Skin of body (tissue), 3 donors: ENCODE measurements at places on chromosomes 3 and 15. TPM values are rescaled to one million over a fixed set of nuclear protein-coding genes. Genes with fewer than 3 reads are reported as not detected.

Gene UROC1
- not detected for total RNA-seq

Gene TIMP4
- total RNA-seq, result 13.3 TPM

Gene CHST13
- 0.20 TPM for total RNA-seq

Gene TP63
- 86.9 TPM for total RNA-seq

Gene C3orf49
- not detected for total RNA-seq

Gene ARIH2
- 63.3 TPM for total RNA-seq

Gene RGMA
- total RNA-seq, result 10.4 TPM

Gene ARRDC4
- total RNA-seq, result 25.4 TPM

Gene SYNPR
- 0.20 TPM for total RNA-seq

Gene IL16
- 8.9 TPM for total RNA-seq

Gene CLCN2
- 5.3 TPM for total RNA-seq

Gene PRSS50
- total RNA-seq, result 0.89 TPM

Gene ARGFX
- total RNA-seq, result not detected

Gene CMTM8
- total RNA-seq, result 2.8 TPM

GRCh38 chr3:197501496-197501878, 54.3 kb downstream of the BDH1 start:
- DNase-seq, result no peak

GRCh38 chr3:39882111-39882510, 72.7 kb downstream of the MYRIP start:
- no peak for DNase-seq

DNA sequence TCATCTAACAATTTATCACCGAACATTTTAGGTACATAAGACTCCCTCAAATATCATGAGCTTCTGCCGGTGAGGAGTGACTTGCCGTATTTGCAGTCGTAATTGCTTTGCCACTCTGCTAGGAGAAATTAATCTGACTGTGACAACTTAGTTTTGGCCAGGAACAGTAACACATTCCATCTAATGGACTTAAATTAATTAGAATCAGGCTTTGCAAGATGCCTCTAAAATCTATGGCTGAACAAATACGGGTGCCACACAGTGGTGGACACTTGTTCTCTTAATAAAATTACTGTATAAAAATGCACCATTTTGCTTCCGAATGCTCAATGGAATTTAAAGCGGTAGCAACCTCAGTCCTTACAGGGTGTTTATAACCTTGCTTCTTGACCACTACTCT, 27.6 kb upstream of the BDH1 start:
- DNase-seq, result no peak

- no peak for DNase-seq
Measured at GRCh38 chr3:60877188-60877587, 374.1 kb downstream of the FHIT start.

GRCh38 chr3:73399106-73399505, 225.6 kb downstream of the PDZRN3 start:
- DNase-seq, result no peak

DNA sequence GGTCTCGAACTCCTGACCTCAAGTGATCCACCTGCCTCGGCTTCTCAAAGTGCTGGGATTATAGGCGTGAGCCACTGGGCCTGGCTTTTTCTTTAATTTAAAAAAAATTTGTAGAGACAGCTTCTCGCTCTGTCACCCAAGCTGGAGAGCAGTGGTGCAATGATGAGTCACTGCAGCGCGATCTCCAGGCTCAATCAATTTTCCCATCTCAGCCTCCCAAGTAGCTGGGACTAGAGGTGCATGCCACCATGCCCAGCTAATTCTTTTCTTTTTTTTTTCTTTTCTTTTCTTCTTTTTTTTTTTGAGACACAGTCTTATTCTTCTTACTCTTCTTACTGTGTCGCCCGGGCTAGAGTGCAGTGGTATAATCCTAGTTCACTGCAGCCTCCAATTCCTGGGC, 19.8 kb downstream of the TUBGCP4 start:
- DNase-seq, result no peak

- DNase-seq, result no peak
Measured at GRCh38 chr3:121654493-121655385, 6.0 kb downstream of the HCLS1 start.

- DNase-seq, result no peak
Measured at GRCh38 chr3:185825639-185826481, 1.0 kb upstream of the IGF2BP2 start.

GRCh38 chr3:10962481-10963036, 30.0 kb upstream of the SLC6A1 start:
- peak; percentile 14 for DNase-seq

DNA sequence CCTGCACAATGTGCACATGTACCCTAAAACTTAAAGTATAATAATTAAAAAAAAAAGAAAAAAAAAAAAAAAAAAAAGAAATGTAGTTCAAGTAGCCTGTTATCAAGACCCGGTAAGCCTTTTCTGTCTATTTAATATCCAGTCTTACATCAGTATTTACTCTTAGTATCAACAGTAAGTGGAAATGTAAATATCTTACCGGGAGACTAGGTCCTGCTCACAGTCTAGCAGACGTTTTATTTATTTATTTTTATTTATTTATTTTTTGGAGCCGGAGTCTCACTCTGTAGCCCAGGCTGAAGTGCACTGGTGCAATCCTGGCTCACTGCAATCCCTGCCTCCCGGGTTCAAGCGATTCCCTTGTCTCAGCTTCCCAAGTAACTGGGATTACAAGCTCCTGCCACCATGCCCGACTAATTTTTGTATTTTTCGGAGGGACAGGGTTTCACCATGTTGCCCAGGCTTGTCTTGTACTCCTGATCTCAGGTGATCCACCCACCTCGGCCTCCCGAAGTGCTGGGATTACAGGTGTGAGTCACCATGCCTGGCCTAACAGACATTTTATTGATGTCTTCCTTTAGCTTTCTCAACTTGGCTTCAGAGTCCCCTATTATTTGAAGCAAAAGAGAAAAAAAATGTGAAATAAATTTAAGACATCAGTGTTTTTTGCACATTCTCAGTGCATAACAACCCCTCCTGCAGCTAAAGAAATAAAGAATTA, 19.9 kb downstream of the C2CD4B start:
- no peak for DNase-seq

GRCh38 chr3:24302396-24302795, 192.3 kb downstream of the THRB start:
- DNase-seq, result no peak

GRCh38 chr15:81530271-81530691, 156.3 kb upstream of the TMC3 start:
- DNase-seq, result peak; percentile 51

- DNase-seq, result no peak
Measured at GRCh38 chr15:57384024-57384423, 7.7 kb downstream of the CGNL1 start.

- no peak for DNase-seq
Measured at GRCh38 chr15:24617646-24618045, 57.9 kb upstream of the NPAP1 start.

GRCh38 chr15:69475769-69476358, 23.2 kb downstream of the RPLP1 start:
- peak; percentile 15 for DNase-seq

DNA sequence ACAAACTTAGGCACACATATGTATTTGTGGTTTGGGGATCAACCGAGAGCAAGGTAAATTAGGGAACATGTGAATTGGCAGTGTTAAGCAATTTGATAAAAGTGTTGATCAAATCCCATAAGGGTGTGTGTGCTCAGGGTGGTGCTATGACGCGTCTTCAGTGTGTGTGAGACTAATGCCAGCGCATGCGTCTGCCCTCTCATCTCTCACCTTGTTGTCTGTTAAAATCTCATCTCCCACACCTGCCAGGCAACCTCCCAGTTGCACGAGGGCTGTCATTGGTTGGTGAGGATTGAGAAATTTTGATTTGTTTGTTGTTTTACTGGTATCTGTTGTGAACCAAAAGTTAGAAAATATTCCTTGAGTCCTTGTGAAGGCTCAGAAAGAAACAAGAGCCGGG, 137.2 kb upstream of the ICE2 start:
- DNase-seq, result no peak

DNA sequence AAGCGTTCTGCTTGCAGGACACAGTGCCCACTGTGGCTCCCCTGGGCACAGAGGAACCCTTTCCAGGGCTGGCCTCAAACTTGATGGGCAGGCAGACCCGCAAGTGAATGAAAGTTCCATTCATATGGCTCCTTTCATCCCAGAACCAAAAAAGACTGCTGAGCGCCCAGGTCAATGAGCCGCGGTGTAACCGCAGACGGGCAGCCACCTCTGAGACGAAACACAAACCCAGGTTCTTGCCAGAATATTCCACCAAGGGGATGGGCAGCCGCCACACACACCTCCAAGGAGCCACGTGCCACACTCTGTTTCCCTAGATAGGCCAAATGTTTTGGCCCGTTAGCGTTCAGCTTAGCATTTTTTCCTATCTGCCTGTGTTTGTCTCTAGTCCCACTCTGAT, 82.8 kb upstream of the IGF1R start:
- DNase-seq, result no peak

- no peak for DNase-seq
Measured at GRCh38 chr3:52171514-52172261, 17.5 kb upstream of the POC1A start.

GRCh38 chr15:72940229-72940622, 112.0 kb upstream of the NEO1 start:
- DNase-seq, result no peak

GRCh38 chr15:36595611-36596010, 16.2 kb downstream of the CDIN1 start:
- no peak for DNase-seq

GRCh38 chr15:91865950-91866349, 12.4 kb downstream of the SLCO3A1 start:
- DNase-seq, result no peak

DNA sequence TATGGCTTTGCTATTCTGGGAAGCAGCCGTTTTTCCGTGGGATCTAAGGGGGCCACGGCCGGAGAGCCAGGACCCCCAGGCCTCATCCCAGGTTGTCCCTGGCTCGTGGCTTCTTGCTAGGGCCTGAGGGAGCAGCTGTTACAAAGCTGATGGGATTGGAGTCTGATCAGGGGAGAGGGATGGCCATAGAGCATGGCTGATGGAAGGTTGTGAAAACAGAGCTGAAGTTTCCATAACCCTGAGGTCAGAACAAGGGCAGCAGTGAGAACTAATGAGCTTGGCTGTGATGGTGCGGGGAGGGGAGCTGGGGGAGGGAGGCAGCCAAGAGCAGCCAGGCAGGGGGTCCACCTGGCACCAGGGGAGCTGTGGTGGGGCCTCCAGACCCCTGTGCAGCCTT, 63.0 kb downstream of the LINGO1 start:
- no peak for DNase-seq

- no peak for DNase-seq
Measured at GRCh38 chr3:141278196-141279076, 46.8 kb downstream of the PXYLP1 start.

GRCh38 chr15:41004490-41004889, 51.2 kb downstream of the CHAC1 start:
- no peak for DNase-seq
